HFF-Myc (cell line): ENCODE measurements at places on chromosomes 16 and 17.
A peak's percentile ranks its signal among the peaks of the same experiment; 100 is the strongest.

- DNase-seq = no peak
Measured at GRCh38 chr17:50430821-50431618, 5.0 kb downstream of the ACSF2 start.

GRCh38 chr17:47862621-47863440, 11.9 kb upstream of the SP6 start:
- DNase-seq = peak; percentile 26

GRCh38 chr16:35011-35677, 18.3 kb downstream of the POLR3K start:
- no peak for DNase-seq

- DNase-seq = no peak
Measured at GRCh38 chr17:7613769-7614424, 800 bp downstream of the FXR2 start.

- DNase-seq = no peak
Measured at GRCh38 chr16:74844041-74844980, 69.7 kb upstream of the FA2H start.

DNA sequence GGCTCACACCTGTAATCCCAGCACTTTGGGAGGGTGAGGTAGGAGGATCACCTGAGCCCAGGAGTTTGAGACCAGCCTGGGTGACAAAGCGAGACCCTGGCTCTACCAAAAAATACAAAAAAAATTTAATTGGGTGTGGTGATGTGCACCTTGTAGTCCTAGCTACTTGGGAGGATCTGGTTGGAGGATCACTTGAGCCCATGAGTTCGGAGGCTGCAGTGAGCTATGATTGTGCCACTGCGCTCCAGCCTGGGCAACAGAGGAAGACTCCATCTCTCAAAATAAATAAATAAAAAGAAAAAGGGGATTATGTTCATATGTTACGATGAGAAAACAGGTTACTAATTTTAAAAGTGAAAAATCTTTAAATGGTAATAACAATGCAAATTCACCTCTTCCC, 996 bp downstream of the MLKL start:
- no peak for DNase-seq

DNA sequence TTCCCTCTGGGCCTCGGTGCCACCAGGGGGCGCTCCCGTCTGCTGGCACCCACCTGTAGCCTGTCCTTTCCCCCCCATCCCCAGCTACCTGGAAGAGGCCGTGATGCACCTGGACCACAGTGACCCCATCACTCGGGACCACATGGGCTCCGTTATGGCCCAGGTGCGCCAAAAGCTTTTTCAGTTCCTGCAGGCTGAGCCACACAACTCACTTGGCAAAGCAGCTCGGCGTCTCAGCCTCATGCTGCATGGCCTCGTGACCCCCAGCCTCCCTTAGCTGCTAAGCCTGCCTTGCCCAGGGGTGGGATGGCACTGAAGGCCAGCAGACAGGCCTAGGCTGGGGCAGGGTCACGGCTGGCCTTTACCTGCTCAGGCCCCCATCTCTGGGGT, 818 bp upstream of the NRN1L start:
- DNase-seq = no peak

GRCh38 chr16:85393674-85394451, 219.3 kb upstream of the GSE1 start:
- DNase-seq = no peak

- no peak for DNase-seq
Measured at GRCh38 chr17:50904518-50905459, 38.6 kb upstream of the TOB1 start.
